ENCODE measurements at places on chromosomes 11 and 22. TPM values are rescaled to one million over a fixed set of nuclear protein-coding genes. Genes with fewer than 3 reads are reported as not detected.

GRCh38 chr11:132114743-132115142, 744.3 kb downstream of the NTM start:
- no peak for DNase-seq

- no peak for DNase-seq
Measured at GRCh38 chr11:121636081-121636799, 183.5 kb upstream of the SORL1-AS1 start.

DNA sequence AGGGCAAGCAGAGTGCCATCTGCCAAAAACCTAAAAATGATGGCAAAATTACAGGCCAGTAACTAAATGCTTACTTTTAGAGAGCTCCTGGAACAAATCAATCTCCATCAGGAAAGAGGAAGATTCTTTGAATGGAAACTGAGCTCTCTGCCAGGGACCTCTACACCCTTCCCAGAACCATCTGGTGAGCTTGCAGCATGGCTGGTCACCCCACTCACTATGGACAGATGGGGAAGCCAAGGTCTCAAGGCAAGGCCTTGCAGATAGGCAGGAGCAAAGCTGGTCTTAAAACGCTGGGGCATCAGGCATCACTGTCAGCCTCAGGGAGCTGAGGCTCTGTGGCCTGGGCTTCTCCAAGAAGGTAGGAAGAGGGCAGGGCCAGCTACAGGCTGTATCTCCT, 36.2 kb downstream of the SERGEF start:
- DNase-seq, result no peak

Gene SPTBN2
- total RNA-seq, result 55.6 TPM

Gene OR4A16
- not detected for total RNA-seq

- no peak for DNase-seq
Measured at GRCh38 chr11:76629853-76630599, 40.5 kb downstream of the LRRC32 start.

Gene HEPN1
- not detected for total RNA-seq

DNA sequence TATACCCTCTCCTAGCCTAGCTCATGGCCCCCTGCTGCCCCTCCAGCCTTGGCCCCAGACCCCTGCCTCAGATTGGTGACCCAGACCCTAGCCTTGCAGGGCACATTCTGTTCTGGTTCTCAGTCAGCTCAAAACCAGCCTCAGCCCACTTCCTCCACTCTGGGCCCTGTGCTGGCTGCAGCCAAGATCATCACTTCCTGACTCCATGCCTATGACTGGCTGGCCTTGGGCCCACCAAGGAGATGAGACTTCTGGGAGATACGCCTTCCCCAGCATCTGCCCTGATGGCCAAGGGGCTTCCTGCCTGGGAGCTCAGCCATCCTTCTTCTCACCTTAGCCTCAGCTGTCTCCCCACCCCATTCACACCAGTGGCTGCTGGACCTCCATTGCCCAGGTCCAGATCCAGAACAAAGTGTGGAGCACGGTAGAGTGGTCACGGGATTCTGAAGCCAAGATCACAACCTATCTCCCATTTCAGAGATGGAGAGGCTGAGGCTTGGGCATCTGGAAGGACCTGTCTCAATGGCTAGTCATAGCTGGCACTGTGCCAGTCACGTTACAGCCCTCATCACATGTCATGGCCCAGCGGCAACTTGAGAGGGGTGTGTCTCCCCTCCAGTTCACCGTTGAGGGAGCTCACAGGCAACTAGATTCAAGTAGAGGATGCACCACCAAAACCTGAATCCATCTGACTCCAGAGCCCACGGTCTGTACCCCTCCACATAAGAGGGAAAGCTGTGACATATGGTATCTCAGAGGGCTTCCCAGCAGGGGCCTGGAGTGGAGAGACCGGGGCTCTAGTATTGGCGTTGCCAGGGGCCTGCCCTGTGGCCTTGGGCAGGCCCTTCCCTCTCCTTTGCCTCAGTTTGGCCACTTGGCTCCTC, 43.0 kb upstream of the KLHL35 start:
- no peak for DNase-seq

- DNase-seq, result no peak
Measured at GRCh38 chr22:25062386-25063085, 110.0 kb downstream of the KIAA1671 start.

- DNase-seq, result peak; percentile 80
Measured at GRCh38 chr22:39452740-39453040, 4.1 kb upstream of the MGAT3 start.

GRCh38 chr22:38694049-38694448, 6.7 kb downstream of the JOSD1 start:
- DNase-seq, result no peak

DNA sequence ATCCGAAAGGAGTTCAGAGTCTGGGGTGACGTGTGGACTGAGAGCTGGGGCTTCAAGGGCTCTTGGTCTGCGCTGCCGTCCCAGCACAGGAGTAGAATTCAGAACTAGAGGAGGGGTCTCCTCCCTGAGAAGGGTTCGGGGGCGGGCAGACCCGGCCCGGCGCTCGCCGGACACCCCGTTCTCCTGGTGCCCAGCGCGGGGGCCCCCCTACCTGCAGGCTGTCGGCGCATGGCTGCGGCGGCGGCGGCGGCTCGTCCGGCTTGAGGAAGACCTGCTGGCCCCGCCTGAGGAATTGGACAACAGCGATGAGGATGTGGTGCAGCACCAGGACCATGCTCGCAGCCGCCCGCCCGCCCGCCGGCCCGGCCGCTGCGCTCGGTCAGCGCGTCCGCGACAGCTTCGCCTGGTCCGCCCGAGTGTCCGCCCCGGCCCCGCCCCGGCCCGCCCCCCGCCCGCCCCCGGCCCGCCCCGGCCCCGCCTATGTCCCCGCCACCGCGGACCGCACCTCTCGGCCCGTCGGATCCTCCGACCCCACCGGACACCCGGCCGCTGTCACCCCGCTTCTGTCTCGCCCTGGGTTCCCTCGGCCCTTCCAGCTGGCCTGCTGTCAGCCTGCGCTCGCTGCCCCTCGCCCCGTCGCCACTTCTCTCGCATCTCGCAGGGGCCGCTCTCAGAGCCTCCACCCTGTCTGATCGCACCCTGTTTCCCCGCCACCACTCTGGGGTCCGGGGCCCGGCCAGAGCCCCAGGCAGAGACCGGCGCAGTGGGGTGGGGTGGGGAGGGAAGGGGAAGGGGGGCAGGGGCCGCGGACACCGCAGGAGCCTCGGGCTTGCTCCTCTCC, 32.0 kb downstream of the PDE2A start:
- DNase-seq, result peak; percentile 89

- DNase-seq, result peak; percentile 16
Measured at GRCh38 chr11:120352405-120352804, 16.2 kb downstream of the ARHGEF12 start.
